ENCODE measurements at places on chromosomes 7 and 10.

GRCh38 chr10:113047605-113047962 lies 97.5 kb downstream of the TCF7L2 start:
- no peak for DNase-seq

- no peak for DNase-seq
Measured at GRCh38 chr10:93821051-93821772, 63.5 kb downstream of the LGI1 start.

DNA sequence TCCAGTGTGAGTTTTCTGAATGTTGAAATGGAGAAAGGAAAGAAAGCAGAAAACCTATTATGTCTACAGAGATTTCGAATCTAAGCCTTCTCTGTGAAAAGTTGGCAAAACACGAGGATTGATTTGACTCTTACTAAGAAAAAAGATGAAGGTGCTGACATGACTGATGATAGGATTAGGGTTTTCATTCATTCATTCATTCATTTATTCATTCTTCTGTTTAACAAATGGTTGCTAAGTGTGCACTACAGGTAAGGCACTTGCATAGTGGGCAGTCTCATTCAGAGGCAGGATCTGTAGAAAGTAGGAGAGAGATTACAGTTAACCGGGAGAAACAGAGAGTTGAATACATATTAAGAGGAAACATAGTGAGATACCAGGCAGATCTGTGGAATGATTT lies 137.1 kb downstream of the ZNF365 start:
- no peak for DNase-seq

GRCh38 chr7:68176974-68177373 lies 1180.3 kb downstream of the TYW1 start:
- DNase-seq = peak; percentile 67

GRCh38 chr10:87752566-87752965 lies 65.5 kb downstream of the ATAD1 start:
- peak; percentile 50 for DNase-seq

- no peak for DNase-seq
Measured at GRCh38 chr10:8556321-8556720, 501.8 kb downstream of the GATA3 start.

DNA sequence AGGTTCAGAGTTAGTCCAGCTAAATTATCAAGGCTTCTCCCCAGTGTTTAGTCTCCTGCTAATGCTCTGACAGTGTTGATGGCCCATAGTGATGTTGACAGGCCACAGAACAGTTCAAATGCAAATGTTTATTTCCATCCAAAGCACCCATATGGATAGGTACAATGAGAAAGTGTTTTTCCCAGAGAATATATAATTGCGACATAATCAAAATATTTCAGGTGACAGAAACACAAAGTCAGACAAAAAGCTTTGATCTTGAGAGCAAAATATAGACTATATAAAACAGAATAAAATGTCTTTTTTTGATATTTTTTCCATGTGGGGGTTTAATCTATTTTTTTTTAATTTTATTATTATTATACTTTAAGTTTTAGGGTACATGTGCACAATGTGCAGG lies 642.3 kb upstream of the SEMA3D start:
- no peak for DNase-seq

DNA sequence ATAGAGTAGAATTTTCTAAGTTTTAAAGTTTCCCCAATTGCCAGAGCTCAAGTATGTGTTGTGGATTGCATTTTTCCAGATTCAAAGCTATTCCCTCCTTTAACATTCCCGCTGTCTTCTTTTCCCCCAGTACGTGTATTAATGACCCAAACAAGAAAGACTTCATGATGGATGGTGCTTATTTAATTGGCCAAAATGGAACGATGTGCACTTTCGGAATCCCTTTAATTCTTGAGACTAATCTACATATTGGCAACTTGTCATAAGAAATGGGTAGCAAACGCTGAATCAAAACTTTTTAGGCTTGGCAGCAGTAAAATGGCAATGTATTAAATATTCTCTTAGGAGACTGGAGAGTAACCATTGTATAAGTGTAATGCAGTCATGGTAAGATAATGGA lies 753.2 kb downstream of the LRMDA start:
- DNase-seq = no peak

- no peak for DNase-seq
Measured at GRCh38 chr7:20797462-20798080, 10.9 kb upstream of the SP8 start.

DNA sequence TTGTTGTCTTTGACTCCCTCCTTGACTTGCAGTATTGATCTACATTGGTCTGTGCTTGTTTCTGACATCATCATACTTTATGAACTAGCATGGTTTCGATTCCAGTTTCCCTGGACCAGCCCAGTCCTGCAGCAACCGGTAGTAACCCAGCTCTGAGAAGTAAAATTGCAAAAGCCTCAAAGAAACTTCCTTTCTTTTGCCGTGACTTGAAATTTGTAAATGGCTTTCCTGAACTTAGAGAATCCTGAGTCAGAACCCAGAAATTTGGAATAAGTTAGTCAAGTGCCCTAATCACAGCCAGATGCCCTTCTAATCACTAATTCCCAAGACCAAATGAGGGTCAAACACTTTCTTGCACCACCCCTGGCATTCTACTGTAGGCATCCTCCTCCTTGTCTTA lies 15.0 kb downstream of the TAS2R60 start:
- no peak for DNase-seq

DNA sequence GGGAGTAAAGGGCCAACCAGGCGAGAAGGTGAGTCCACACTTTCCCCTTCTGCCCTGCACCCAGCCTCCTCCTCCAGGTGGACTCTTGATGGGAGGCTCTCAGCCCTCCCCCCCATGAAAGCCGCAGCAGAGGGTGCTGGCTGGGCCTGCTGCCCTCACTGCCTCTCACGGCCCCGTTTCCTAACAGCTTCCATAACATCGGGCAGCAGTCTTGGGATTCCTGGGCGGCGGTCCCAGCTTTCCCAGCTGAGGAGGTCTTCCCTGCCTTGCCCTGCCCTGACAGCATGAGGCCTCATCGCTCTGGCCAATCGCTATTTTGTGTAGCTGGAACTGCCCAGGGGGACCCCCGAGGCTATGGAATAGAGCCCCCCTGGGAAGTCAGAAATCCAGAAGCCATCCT lies 76.3 kb downstream of the COL13A1 start:
- DNase-seq = no peak

GRCh38 chr7:121329191-121330052 lies 622 bp downstream of the WNT16 start:
- no peak for DNase-seq

DNA sequence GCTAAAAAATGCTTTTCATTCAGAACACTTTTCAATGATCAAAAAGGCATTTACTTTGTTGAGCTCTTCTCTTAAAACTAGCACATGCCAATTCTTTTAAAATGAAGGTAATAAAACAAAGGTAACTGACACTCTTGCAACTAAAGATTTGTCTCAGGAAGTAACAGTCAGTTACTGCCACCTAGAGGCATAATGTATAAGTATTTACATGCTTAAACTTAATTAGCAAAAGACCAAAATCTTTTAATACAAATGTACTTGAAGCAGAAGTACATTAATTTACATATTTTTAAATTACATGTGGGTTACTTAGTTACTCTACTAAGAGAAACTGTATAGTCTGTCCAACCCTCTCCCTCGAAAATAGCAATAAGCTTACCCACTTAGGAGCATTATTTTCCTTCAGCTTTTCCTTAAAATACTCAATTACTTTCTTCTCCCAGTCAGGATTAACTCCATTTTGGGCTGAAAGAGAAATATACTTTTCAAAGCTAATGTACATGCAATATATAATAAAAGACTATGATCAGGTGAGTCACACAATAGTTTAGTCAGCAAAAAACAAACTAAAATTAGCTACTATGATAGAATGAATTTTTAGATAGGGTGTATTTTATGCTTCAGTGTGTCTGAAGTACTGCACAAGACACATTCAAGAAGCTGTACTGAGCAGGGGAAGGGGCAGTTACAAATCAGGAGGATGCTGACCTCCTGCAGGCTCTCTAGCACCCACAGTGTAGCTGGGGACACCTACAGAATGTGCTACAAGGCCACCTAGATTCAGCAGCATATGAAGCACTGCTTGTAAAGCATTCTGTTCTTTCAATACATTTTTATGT lies 13.0 kb downstream of the MCMBP start:
- DNase-seq = no peak
